ENCODE measurements at places on chromosomes 7 and 10.

DNA sequence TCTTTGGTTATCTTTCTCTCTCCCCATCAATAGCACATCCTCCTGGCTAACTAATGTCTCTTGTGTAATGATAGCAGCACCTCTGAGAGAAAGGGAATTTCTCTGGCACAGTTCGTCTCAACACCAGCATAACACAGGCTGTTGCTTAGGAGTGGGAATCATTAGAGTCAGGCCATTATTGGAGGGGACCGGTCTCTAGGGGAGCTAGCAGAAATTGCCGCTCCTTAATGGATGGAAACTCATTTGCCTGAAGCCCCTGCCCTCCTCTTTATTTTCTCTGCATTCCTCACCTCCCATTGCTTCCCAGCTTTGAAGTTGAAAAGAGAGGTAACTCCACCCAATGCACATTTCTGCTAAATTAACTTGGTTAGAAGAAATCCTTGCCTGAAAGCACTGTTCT, 11.9 kb downstream of the LRRC4 start:
- DNase-seq: no peak

- DNase-seq: no peak
Measured at GRCh38 chr10:122304054-122304579, 33.0 kb downstream of the BTBD16 start.

DNA sequence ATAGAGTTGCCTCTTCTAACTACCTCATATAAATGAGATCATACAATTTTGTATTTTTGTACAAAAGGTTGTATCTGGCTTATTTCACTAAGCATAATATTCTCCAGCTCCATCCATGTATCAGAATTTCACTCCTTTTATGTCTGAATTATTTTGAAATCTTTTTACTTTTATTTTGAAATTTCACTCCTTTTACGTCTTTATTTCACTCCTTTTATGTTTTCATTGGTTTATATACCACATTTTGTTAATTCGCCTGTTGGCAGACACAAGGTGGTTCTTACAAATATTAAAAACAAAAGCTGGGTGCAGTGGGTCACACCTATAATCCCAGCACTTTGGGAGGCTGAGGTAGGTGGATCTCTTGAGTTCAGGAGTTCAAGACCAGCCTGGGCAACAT, 5.8 kb downstream of the EZH2 start:
- no peak for DNase-seq

GRCh38 chr7:77399816-77400215, 16.3 kb downstream of the GSAP start:
- DNase-seq: no peak

DNA sequence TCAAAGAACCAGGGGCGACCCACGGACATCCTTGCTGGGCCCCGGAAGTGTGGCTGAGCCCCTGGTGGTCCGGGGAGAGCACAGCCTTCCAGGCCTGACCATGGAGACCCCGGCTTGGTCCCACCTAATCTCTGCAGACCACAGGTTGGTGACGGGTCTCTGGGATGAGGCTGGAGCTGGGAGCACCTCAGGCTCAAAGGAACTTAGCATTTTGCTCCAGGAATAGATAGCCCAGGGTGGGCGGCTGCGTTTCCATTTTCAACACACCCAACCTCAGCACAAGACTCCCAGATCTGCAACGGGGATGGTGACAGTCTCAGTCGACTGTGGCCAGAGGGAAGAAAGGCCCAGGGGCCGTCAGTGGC, 58.5 kb downstream of the FOXL3 start:
- DNase-seq: no peak

DNA sequence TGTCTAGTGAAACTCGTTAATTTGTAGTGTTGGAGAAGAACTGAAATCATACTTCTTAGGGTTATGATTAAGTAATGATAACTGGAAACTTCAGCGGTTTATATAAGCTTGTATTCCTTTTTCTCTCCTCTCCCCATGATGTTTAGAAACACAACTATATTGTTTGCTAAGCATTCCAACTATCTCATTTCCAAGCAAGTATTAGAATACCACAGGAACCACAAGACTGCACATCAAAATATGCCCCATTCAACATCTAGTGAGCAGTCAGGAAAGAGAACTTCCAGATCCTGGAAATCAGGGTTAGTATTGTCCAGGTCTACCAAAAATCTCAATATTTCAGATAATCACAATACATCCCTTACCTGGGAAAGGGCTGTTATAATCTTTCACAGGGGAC, 187.6 kb downstream of the CFTR start:
- DNase-seq: no peak

DNA sequence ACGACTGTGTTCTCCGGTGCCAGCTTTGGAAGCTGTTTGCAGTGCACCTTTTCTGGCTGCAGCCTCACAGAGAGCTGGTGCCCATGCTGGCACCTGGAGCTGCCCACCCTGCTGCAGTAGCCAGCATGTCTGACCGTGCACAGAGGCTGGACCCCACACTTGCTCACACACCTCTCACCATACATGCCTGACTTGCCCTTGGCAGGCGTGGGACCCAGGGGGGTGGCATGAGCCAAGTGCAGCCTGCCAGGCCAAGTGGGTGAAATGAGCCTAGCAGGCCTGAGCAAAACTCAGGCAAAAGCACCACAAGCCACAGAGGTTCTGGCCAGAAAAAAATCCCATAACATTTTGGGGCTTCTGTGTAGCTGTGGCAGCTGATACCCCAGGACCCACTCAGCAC, 258.8 kb downstream of the XPNPEP1 start:
- no peak for DNase-seq

DNA sequence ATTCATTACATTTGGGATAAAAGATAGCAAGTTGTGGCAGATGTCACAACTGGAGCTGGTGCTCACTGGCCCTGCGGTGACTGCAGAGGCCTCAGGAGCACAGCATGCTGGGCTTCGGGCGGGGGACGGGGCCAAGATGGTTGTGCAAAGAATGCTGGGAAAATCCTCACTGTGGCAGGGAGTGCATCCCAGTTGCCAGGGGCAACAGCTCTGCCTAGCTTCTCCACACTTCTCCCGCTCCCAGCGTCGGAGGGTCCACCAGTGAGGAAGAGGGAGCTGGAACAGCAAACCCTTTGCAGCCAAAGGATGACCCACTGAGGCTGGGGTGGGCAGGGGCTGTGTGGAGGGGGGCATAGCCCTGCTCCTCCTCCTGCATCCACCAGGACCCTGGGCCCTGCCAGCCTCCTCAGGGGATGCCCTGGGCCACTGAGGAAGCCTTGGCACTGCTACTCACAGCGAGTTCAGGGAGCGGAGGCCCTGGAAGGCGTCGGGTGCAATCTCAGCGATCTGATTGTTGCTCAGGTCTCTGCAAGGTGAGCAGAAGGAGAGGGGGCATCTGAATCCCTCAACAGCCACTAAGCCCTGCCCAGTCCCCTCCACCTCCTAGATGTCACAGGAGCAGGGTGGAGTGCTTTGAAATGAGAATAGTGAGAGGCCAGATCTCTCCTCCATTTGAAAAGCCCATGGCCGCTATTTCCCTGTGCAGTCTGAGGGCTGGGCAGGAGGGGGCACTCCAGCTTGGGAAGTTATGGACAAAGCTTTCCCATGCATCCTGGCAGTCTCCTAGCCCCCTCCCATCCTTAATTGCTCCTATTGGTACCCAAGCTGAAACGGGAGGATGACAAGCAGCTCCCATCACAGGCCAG, 126.5 kb downstream of the SLIT1 start:
- no peak for DNase-seq

GRCh38 chr7:136179851-136180721, 202.9 kb upstream of the MTPN start:
- no peak for DNase-seq

DNA sequence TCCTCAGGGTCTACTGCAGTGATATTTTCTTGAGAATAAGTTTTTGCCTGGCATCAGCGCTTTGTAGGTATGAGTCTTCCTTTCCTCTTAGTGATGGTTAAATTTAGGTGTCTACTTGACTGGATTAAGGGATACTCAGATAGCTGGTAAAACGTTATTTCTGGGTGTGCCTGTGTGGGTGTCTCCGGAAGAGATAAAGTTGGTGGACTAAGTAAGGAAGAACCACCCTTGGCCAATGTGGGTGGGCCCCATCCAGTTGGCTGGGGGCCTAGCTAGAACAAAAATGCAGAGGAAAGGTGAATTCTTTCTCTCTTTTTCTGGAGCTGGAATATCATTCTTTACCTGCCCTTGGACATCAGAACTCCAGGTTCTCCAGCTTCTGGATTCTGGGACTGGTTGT, 138.8 kb downstream of the ADCYAP1R1 start:
- no peak for DNase-seq

GRCh38 chr7:23804707-23805106, 94.7 kb downstream of the STK31 start:
- DNase-seq: no peak

DNA sequence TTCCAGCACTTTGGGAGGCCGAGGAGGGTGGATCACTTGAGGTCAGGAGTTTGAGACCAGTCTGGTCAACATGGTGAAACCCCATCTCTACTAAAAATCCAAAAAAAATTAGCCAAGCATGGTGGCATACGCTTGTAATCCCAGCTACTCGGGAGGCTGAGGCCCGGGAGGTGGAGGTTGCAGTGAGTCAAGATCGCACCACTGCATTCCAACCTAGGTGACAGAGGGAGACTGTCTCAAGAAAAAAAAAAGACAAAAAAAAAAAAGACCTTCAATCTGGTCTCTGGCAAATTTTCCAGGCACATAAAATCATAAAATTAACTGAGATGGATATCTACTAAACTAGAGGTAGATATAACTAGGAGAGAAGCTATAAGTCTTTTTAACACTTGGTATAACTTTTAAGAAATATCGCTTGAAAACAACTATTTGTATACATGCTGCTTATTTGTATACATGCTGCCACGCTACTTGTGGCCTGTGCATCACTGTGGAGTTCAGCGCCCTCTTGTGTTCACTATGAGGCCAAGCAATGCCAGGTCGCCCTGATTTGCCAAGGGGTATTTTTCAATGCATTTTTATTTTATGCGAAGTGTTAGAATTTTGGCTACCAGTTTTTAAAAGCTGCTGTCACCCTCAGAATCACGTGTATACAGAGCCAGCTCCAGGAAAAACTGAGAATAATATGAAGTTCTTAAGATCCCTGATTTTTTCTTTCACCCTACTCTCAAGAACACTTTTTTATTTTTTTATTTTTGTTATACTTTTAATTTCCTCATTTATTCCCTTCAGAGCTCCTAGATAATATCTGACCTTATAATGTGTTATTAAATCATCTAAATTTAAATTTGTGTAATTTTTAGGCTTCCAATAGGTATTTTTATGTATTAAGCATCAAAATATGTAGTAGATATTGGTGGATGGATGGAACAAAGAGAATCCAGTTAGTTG, 26.7 kb downstream of the CYCS start:
- DNase-seq: no peak

- DNase-seq: no peak
Measured at GRCh38 chr10:3704565-3705325, 80.3 kb downstream of the KLF6 start.

DNA sequence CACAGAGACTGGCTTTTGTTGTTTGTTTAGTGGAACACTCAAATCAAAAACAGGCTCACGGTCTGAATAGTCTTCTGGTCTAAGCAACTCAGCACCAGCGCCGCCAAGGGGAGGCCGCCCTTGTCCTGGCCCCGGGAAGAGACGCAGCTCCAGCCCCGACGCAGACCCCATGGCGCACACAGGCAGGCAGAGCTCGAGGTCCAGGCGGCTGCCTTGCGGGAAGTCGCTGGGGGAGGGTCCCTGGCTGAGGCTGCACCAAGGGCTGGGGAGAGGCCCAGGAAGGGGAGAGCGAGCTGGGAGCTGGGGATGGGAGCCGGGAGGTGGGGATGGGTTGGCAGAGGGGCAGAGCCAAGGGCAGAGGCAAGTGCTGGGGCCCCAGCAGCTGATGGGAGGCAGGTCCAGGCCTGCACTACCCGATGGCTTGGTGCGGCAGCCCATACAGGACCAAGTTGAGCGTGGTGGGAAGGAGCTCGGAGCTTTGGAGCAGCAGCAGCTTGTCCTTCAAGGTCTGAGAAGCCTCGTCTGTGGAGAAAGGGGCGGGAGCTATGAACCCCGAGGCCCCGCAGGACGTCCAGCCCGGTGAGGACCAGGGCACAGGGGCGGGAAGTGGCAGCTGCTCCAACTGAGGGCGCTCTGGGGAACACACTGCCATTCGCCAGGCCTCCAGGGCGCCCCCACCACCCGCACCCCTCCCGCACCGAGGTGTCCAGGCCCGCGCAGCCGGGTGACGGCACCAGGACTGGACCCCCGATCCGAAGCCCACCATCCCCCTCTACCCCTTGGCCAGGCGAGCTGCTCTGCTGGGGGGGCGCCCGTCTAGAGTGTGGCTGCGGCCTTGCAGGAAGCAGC, 22.7 kb upstream of the NKX6-2 start:
- DNase-seq: no peak

- DNase-seq: no peak
Measured at GRCh38 chr10:22473459-22473858, 128.2 kb downstream of the SPAG6 start.

DNA sequence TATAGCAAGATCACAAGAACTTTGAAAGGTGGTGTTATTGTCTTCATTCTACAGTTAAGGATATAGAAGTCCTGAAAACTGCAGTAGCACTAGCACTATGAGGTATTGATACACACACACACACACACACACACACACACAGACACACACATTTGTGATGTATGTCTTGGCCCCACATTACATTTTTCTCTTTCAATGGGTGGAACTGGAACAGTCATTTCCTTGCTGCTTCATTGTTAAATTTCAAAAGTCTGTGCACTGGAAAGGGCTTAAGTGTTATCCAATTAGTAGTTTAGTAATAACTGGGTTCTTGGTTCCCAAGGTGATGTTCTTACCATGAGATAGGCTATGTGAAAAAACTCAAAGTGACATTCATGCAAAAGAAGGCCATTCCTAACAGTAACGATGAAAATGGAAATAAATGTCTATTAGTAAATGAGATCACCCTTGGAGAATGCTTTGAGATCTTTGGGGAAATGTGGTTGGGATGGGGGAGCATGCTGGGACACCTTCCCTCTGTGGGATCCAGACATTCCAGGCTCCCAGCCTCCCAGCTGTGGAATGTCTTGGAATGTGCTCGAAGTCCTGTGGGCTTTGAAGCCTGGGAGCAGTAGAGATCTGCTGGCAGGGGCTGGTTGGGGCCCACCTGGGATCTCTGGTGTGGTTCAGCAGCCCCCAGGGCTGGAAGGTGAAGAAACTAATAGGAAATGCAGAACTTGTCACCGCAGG, 37.4 kb upstream of the CALD1 start:
- no peak for DNase-seq

GRCh38 chr10:23146258-23146657, 45.9 kb upstream of the PTF1A start:
- no peak for DNase-seq

- DNase-seq: no peak
Measured at GRCh38 chr10:6841761-6842160, 261.7 kb upstream of the PRKCQ start.

DNA sequence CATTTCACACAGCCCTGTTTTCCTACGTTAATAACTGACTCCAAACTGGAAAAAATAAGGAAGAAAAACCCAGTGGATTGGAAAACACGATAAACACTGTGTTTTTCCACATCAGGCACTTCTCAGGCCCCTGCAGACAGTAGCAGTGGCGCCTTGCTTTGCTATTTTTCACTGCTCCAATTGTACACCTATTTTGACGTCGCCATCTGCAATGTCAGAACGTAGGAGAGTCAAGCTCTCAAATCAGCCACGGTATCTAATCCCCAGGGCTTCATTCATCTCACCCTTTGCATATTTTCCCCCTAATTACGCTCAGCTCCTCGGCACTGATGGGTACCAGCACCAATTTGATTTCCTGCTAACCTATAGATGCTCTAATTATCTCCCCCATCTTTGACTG, 338.1 kb upstream of the GALNT17 start:
- no peak for DNase-seq

Measured in cortex of kidney (tissue), 1 donor.